NCI-H345 (cell line): ENCODE measurements at places on chromosomes 16 and 17.

GRCh38 chr17:4900231-4901107 lies 1.1 kb downstream of the C17orf107 start:
- no peak for DNase-seq

GRCh38 chr17:29918922-29919856 lies 10.8 kb downstream of the SSH2 start:
- DNase-seq, result no peak

DNA sequence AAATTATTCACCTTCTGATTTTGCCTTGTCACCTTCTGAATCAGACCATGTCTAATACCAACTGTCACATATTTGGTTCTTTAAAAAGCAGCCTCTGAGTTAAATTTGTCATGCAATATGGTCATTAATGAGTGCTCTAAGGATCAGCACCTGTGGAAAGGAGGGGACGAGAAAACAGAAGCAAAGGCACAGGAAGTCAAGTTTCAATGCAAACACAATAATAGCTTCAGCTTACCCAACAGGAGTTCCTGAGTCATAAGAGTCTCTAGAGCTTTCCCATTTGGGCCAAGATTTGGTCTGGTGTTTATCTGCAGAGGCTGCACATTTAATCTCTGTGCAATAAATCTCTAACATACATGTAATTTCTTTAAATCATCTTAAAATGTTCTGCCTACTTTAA lies 889.8 kb downstream of the CDH8 start:
- no peak for DNase-seq

- no peak for DNase-seq
These were observed 57.0 kb upstream of the DNAH17 start for GRCh38 chr17:78634154-78634553.

DNA sequence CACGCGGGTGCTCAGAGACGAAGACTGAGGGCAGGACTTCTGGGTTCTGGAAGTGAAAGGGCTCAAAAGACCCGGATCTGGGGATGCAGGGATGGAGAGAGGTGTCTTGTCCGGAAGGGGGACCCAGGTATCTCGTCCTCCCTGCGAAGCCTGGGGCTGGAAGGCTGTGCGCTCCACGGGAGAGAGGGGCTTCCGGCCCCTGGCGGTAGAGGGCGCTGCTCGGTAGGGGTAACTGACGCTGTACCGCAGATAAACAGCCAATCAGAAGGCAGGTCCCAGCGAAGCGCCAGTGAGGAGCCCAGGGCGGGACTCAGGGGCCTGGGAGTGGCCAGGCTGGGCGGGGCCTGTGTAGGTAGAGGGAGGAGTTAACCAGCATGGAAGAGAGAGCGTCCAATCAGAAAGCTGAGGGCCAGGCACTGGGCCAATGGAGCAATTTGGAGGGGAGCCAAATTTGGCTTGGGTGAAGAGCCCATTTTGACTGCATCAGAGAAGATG lies 804 bp downstream of the TGFB1I1 start:
- peak; percentile 90 for DNase-seq
